ENCODE measurements at places on chromosomes 3 and 15. TPM values are rescaled to one million over a fixed set of nuclear protein-coding genes. Genes with fewer than 3 reads are reported as not detected.

GRCh38 chr3:124517306-124517705, 212.9 kb upstream of the UMPS start:
- H3K36me3 ChIP-seq, result no peaks in the 10 kb centered on the region
- H3K27me3 ChIP-seq, result peaks cover 11% of the 10 kb centered on the region
- H3K27ac ChIP-seq, result no peak overlapping the region

DNA sequence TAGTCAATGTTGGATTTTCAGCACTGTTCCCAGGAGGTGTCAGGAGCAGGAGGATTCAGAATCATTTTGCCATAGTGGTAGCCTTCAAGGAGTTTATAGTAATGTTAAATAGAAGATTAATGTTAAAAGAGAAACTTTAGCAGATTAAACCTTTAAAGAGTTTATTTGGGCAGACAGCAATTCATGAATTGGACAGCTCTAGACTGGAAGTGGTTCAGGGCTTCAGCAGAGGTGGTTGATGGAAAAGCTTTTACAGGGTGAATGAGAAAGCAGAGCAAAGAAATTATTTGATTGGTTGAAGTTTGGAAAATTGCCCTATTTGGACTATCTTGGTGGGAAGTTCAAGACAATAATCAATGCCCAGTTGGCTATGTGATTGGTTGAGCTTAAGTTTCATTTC, 416.6 kb upstream of the TBL1XR1 start:
- no peaks in the 10 kb centered on the region for H3K36me3 ChIP-seq
- no peak overlapping the region for H3K27ac ChIP-seq
- H3K4me1 ChIP-seq, result no peaks in the 10 kb centered on the region
- H3K27me3 ChIP-seq, result no peaks in the 10 kb centered on the region

Gene TMEM41A
- total RNA-seq, result 25.4 TPM

Gene FMN1
- total RNA-seq, result 0.39 TPM

DNA sequence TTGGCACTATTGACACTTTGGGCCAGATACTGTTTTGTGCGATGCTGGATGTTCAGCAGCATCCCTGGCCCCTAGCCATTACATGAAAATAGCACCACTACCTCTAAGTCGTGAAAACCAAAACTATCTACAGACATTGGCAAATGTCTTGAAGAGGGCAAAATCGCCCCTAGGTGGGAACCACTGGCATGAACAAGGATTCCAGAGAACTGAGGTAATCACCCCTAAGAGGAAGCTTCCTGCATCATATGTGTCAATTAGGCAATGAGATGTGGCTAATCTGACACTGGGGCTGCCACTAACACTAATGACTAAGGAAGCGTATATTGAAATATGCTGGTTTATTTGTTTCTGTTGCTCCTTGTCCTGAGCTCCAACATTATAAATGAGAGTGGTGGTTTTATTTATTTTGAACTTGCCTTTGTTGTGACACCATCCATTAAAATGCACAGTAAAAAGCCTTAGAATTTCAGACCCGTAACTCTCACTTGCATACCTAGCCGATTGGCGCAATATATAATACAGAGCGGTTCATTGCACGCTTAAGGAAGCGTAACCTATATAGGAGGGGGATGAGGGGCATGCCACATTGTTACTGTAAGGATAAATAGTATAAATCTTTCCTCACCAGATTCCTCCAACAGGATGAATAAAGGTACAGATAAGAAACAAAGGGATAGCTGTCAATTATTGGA, 299.8 kb upstream of the CNTN4 start:
- H3K4me1 ChIP-seq, result no peaks in the 10 kb centered on the region
- H3K27ac ChIP-seq, result no peak overlapping the region
- no peaks in the 10 kb centered on the region for H3K27me3 ChIP-seq
- DNase-seq, result no peak

GRCh38 chr15:45690581-45691260, 55.9 kb downstream of the SQOR start:
- H3K4me3 ChIP-seq, result no peak overlapping the region
- no peaks in the 10 kb centered on the region for H3K4me1 ChIP-seq
- H3K27ac ChIP-seq, result no peak overlapping the region
- no peaks in the 10 kb centered on the region for H3K27me3 ChIP-seq
- DNase-seq, result no peak
- no peaks in the 10 kb centered on the region for H3K36me3 ChIP-seq

- H3K27me3 ChIP-seq, result peaks cover 76% of the 10 kb centered on the region
- no peak overlapping the region for H3K4me3 ChIP-seq
- no peaks in the 10 kb centered on the region for H3K4me1 ChIP-seq
These were observed 82.7 kb downstream of the COL8A1 start for GRCh38 chr3:99720985-99721632.

DNA sequence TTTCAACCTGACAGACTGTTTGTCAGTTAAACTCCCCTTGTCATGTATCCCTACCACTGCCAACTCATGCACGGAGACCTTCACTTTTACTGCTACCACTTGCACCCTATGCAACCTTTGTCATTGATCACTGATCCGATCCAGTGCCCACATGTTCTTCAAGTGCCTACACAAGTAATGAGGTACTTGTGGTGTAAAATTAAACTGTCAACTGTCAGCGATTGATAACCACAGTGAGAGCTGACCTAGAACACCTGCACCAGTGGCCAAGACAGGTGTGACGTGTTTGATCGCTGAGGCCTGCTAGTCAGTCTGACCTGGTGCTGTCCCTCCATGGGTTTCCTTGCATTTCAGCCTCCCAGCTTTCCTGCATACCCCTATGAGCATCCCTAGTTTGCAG, 55.6 kb downstream of the MECOM start:
- peaks cover 8% of the 10 kb centered on the region for H3K27me3 ChIP-seq
- no peak overlapping the region for H3K4me3 ChIP-seq
- DNase-seq, result no peak
- no peaks in the 10 kb centered on the region for H3K36me3 ChIP-seq
- H3K4me1 ChIP-seq, result no peaks in the 10 kb centered on the region
- H3K27ac ChIP-seq, result no peak overlapping the region

Gene REC114
- total RNA-seq, result not detected

Gene IGSF11
- not detected for total RNA-seq

- no peak overlapping the region for H3K27ac ChIP-seq
- no peaks in the 10 kb centered on the region for H3K36me3 ChIP-seq
- H3K27me3 ChIP-seq, result 0 out of 2 replicates have a peak, but pooled peaks cover 3% of the 10 kb centered on the region
- DNase-seq, result no peak
- H3K4me3 ChIP-seq, result no peak overlapping the region
These were observed 3.1 kb downstream of the HHATL start for GRCh38 chr3:42699511-42699971.

Gene CYP19A1
- not detected for total RNA-seq

DNA sequence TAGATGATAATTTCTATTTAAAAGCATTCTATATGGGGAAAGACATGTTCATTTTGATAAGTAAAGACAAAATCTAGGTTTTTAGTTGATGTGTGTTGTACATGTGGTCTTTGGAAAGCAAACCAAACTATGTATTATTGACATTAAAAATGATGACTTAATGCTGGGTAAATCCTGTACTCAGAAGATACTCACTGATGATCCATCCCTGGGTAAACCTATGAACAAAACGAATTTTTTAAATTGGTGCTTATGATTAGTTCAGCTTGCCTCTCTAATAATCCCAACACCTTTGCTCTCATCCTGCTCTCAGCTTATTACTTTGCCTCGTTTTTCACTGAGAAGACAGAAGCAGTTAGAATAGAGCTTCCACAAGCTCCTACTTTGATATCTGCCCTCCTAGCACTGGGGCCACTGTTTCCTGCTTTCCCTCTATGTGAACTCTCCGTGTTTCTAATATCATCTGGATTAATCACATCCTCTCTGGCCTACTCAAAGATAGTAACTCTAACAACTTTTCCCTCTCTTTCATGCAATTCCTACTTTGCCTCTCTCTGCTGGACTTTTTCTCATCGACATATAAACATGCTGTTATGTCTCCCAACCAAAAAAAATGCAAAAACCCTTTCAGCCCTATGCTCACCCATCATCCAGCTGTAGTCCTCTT, 29.3 kb downstream of the RARRES1 start:
- no peak for DNase-seq
- H3K27me3 ChIP-seq, result no peaks in the 10 kb centered on the region
- no peaks in the 10 kb centered on the region for H3K4me1 ChIP-seq
- H3K36me3 ChIP-seq, result no peaks in the 10 kb centered on the region

Gene BOC
- 3.3 TPM for total RNA-seq

DNA sequence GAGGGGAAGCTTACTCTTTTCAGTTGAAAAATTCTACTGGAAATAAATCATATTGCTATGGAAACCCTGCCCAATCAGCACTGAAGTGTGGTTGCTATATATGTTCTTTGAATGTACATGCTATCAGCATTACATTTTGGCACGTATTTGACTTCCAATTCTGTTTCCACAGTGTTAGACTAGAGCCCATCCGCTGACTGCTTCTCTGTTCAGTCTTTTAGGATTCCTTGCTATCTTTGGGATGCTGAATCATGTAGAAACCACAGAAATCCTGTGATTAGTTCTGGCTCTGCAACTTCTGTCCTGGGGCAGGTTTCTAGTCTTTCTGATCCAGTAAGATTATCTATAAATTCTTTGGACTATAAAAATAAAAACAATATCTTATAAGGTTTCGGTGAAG, 128.2 kb upstream of the SLC7A14 start:
- no peak overlapping the region for H3K4me3 ChIP-seq
- H3K27ac ChIP-seq, result no peak overlapping the region
- no peaks in the 10 kb centered on the region for H3K4me1 ChIP-seq

GRCh38 chr15:80873366-80873952, 94.3 kb downstream of the CEMIP start:
- no peaks in the 10 kb centered on the region for H3K27me3 ChIP-seq
- DNase-seq, result no peak
- H3K4me3 ChIP-seq, result no peak overlapping the region
- no peaks in the 10 kb centered on the region for H3K36me3 ChIP-seq
